ENCODE measurements at places on chromosomes 2 and 18.

- DNase-seq, result peak; percentile 40
Measured at GRCh38 chr2:7111626-7112025, 194.4 kb downstream of the RNF144A start.

DNA sequence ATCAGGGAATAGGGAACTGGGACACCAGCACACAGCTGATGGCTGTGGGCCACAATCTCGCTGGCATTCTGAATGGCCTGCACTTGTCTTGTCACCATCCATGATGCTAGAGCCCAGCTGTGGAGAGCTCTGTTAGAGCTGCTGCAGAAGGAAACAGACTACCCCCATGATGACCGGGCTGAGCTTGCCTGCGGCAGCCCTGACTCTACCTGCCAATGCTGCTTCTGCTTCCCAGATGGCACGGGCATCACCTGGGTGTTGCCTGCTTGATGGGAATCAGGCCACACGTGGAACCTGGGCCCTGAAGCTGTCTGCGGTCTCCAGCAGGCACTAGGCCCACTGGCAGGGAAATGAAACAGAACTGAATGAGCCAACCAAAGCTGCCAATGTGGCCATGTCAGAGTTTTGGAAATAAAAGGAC, 11.2 kb upstream of the DAW1 start:
- DNase-seq, result no peak

- no peak for DNase-seq
Measured at GRCh38 chr18:23415515-23415914, 37.6 kb upstream of the RIOK3 start.

DNA sequence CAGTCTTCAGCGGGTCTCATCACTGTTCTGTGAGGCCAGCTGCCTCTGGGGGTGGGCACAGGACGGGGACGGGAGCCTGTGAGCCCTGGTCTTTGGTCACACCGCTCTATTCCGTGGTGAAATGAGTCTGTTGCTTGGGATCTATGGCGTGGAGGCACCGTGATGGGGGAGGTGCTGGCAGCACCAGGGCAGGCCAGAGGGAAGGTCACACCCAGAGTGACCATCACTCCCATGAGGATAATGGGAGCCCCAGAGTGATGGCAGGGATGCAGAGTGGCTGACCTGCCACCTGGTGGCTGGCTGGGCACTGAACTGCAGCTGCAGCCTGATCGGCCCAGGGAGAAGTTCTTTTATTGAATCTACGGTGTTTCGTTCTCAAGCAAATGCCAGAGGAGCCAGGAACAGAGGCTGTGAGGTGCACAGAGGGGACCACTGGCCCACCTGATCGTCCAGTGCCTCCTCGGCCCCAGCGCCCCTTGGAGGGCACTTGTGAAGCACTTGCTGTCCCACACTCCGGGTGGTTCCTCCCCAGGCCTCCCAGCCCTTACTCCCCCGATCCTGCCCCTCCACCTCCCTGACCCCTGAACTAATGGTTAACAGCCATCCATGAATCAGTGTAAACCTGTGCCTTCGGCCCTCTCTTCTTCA, 17.9 kb downstream of the KCNIP3 start:
- no peak for DNase-seq

GRCh38 chr2:226963528-226963927, 127.7 kb downstream of the RHBDD1 start:
- DNase-seq, result no peak

DNA sequence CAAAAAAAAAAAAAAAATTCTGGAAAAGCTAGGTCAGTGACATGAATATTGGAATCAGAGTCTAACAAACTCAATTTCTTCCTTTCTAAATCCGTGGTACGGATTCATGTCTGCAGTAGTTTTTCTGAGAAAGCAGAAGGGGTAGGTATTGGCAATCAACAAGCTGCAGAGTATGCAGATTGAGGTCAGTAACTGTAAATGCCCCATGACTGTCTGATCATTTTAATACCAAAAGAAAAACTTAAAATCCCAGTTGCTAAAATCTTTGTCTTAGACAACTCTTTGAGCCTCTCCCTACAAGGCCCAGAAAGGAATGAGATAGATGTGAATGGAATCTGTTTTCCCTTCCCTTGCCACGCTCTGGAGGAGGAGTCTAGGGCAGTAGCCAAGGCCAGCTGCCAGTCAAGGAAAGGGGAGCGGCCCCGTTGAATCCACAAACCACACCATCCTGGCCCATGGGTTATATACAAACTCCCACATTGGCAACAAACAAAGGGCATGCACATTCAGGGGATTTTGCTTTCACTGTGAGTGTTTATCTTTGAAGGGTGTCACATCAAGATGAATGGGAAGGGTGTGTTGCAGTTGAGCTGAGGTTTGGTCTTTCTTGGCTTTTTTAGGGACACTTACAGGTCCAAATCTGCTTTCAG, 6.1 kb upstream of the CASP8 start:
- DNase-seq, result no peak

GRCh38 chr18:11871501-11871900, 20.3 kb downstream of the CHMP1B start:
- DNase-seq, result no peak

DNA sequence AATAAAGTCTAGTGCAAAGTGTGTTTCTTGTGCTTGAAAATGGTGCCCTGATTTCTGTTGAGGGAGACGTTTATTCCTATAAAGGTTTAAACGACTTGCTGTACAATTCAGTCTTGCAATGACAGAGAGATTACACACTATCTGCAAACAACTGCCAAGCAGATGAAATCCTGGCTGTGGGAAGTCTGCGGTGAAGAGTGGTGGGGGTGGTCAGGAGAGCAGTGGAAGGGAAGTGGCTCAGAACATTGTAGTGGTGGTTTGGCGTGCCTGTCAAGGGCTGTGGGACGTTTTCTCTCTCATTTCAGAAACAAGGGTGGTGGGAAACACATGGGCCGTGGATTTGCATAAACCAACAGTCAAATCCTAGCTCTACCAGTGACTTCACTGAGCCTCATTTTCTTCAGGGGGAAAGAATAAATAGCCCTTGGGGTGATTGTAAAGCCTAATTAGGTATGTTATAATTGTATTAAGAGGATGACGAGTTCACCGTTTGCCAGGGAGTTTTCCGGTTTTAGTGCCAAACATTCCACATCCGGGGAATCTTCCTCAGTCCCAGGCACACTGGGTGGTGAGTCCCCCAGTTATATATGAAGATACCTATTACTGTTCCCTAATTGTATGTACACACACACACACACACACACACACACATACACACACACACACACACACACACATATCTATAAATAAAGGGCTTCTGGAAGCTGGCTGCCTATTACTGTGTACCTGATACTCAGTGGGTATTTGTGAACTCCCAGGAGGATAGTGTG, 115.0 kb downstream of the SPTBN1 start:
- DNase-seq, result no peak

DNA sequence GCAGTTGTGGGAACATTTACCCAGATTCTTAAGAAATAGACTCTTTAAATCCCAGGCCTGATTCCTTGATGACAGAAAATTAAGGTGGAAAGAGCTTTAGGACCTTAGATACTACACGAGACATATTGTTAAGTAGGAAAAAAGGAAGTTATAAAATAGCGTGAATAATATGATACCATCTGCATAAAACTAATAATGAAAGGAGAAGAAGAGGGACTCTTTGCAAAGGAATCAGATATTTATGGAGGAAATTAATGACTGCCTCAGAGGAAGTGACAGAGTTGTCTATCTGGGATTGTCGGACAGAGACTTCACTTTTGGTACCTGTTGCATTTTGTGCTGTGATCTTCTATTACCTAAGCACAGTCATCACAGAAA, 20.8 kb downstream of the APCDD1 start:
- no peak for DNase-seq

- no peak for DNase-seq
Measured at GRCh38 chr2:134771313-134771801, 52.6 kb upstream of the TMEM163 start.

DNA sequence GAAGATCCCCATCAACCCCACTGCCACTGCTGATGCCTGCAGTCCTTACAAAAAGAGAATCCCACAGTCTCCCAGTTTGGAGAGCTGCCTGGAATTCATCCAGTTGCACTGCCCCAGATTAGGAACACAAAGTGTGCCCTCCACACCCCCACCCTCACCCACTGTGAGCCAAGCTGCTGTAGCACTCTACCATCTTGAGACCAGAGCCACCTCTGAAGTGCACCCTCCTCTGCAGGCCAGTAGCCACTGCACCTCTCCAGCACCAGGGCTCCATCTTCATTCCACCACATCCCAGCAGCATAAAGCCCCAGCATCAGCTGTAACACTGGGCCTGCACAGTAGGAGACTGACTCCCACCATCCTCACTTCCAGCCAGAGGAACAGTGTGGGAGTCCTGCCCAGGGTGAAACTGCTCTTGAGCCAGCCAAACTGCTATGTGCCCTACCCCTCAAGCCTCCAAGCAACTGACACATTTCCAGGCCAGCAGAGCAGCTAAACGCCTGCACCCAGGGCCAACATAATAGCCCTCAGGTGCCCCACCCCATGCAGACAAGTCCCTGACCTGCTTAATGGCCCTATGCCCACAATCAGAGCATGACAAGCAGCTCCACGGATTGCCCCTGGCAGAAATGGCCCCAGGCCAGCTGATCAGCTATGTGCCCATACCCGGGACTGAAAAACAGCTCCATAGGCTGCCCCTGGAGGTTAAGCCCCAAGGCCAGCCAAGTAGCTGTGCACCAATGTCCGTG, 206.0 kb downstream of the ATAD2B start:
- DNase-seq, result no peak

DNA sequence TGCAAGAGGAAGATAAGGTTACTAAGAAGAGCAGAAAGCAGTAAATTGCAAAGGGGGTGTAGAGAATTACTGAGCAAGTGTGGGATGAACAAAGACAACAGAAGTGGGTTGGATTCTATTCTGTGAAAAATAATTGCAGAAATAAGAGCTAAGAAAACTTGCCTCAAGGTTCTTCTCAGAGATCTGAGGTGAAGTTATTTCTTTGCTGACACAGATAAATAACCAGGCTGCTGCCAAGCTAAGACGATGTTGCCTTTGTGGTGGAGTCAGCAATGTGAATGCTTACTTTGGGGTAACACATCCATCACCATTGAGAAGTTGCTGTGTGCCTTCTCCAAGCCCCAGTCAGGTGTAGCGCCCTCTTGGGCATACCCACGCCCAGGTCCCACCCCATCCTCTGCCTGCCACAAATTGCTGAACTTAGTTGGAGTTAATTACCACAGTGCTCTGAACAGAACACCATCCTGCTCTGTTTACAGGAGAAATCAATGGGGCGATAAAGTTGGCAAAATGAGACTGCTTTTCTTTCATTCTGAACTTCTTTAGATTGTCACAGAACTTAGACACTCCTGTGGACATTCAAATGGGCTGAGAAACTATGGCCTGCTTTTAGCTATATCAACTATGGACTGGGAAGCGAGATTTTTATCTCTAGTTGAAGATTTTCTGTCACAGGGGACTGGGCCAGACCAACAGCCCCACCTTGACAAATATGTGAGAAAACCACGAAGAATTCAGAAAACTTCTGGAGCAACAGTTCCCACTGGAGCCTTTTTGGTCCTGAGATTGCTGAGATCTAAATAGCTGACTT, 283.6 kb downstream of the TMX3 start:
- no peak for DNase-seq

- no peak for DNase-seq
Measured at GRCh38 chr2:104049981-104050380, 803.9 kb upstream of the POU3F3 start.

- DNase-seq, result no peak
Measured at GRCh38 chr2:42961385-42961811, 169.0 kb upstream of the HAAO start.

All from osteocyte (in vitro differentiated cells).